ENCODE measurements at places on chromosomes 1 and 21. TPM values are rescaled to one million over a fixed set of nuclear protein-coding genes. Genes with fewer than 3 reads are reported as not detected.

DNA sequence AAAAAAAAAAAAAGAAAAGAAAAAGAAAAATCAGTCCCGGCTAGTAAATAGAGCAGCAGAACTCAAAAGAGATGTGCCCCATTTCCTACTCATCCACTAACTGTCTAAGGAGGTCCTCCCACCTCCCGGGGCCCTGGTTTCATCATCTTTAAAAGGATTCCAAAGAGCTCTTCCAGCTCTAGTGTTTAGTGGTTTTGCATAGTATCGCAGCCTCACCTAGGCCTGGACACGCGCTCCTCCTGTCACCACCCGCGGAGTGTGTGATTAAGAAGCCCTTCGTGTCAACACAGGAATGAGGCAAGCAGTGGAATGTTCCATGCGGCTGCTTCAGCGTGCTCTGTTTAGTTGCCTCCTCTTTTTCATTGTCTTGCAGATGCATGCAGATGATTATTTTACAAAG is 49.0 kb downstream of the LBR start:
- DNase-seq, result no peak

GRCh38 chr1:206664740-206665139 is 20.0 kb upstream of the MAPKAPK2 start:
- no peak for DNase-seq

DNA sequence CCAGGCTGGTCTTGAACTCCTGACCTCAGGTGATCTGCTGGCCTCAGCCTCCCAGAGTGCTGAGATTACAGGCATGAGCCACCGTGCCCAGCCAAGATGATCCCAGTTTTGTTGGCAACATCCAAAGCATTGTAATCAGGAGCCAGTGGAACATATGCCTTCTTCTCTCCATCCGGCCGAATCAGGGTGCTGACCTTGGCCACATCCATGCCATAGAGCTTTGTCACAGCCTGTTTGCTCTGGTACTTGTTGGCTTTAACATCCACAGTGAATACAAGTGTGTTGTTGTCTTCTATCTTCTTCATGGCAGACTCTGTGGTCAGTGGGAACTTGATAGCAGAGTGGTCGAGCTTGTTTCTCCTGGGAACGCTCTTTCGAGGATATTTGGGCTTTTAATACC is 17.1 kb downstream of the TNFRSF8 start:
- DNase-seq, result no peak

DNA sequence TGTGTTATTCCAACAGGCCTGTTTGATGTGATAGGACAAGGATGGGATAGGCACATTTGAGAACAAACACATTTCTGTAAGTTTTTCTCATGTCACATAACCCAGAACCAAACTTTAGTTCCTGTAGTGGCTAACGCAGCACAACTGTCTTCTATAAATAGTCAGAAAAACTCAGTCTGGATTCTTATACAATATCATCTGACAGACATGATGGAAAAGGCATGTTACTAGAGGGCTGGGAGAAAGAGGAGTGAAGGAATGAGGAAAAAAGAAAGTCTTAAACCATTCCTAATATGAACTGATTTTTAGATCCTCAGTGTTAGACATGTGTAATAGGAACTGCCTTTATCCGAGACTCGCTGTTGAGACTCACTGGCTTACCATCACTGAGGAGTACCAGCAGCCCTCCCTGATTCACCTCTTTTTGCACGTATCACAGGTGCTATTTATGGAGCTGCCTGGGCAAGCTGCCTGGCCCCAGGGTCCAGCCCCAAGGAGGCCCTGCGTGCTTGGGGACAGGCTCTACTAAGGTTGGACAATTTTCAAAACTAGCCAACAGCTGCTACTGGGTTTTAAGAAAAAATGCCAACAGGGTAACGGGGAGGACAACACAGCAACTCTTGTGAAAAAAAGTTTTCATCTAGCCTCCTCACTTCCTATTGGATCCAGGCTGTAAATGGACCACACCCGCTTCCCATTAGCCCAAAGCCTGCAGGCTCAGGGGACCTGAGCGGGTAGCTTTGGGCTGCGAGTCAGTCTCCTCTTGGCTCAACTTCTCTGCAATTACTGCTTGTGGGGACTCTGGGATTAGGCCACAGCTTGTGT is 30.7 kb upstream of the SERBP1 start:
- DNase-seq, result peak; percentile 39

GRCh38 chr1:95384567-95384966 is 150.6 kb downstream of the RWDD3 start:
- peak; percentile 62 for DNase-seq

DNA sequence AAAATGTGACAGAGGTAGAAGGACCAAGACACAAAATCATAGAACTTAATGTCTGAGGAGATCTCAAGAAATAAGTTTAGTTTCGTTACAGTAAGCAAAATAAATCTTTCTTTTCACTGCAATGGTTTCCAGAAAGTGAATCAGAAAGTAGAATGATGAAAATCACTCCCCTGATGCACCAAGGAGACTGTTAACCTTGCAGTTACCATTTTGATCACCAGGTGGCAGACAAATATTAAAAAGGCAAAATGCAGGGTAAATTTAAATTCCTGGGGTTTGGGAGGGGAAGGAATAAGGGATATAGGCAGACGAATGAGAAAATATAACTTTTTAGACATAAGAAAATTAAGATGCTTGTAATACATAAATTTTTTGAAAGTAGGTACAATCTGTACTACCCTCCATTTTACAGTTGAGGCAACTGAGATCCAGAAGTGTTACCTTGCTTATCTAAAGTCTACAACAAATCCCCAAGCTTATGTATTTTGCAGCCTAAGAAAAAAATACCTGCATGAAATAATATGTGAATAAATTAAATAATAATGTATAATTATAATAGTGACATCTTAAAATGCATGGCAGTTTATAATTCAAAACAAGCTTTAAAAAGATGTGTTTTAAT is 253.2 kb downstream of the CRB1 start:
- DNase-seq, result peak; percentile 14

DNA sequence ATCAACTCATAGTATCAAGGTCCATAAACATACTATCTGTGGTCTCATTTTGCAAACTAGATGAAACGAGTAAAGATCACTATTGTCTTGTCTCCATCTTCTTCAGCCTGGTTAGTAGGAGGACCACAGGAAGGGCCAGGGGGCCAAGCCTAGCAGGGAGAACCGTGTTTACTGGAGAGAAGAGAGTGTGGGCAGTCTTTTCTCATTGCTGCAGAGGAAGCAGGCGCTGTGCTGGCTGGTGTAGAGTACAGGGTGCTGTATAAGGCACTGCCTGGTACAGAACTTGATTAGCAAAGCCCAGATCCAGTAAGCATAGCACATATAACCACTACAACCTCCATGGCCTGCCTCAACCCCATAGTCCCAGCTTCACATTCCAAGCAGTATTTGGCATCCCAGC is 10.0 kb upstream of the B4GALT3 start:
- no peak for DNase-seq

DNA sequence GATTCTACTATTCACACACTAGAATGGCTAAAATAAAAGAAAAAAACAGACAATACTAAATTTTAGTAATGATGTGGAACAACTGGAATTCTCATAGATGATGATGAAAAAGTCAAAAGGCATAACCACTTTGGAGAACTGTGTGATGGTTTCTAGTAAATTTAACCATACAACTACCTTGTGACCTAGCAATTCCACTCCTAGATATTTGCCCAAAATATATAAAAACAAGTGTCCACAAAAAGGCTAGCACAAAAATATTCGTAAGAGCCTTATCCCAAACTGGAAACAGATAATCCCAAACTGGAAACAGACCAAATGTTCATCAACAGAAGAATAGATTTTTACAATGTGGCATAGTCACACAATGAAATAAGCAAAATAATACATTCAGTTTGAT is 67.9 kb upstream of the PGBD5 start:
- DNase-seq, result no peak

GRCh38 chr1:81126989-81127581 is 673.6 kb upstream of the ADGRL2 start:
- DNase-seq, result no peak

GRCh38 chr1:75611014-75611413 is at the start of gene SLC44A5:
TSS of gene SLC44A5 (minus strand) at chr1:75611114. CDS start at chr1:75541447, 69,667 bp downstream.
- no peak for DNase-seq

DNA sequence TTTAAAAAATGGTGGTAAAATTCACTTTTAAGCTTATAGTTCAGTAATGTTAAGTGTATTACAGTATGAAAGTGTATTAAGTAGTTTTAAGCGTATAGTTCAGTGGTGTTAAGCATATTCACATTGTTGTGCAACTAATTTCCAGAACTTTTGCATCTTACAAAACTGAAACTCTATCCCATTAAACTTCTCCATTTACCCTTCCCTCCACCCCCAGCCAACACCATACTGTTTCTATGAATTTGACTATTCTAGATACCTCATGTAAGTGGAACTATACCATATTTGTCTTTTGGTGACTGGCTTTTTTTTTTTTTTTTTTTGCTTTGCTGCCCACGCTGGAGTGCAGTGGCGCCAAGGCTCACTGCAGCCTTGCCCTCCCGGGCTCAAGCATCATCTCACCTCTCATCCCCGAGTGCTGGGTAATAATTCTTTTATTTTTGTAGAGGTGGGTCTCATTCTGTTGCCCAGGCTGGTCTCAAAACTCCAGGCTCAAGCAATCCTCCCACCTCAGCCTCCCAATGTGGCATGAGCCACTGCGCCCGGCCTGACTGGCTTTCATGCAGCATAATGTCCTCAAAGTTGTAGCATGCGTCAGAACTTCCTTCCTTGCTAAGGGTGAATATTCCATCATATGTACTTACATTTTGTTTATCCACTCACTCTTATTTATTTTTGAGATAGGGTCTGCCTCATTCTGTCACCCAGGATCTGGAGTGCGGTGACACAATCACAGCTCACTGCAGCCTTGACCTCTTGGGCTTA is 45.1 kb upstream of the BMP8B start:
- no peak for DNase-seq

- no peak for DNase-seq
These were observed 7.3 kb upstream of the RASSF5 start for GRCh38 chr1:206500046-206500445.

- DNase-seq, result no peak
These were observed 21.4 kb downstream of the SLC16A1 start for GRCh38 chr1:112934577-112934976.

GRCh38 chr1:7401814-7402547 is 369.1 kb upstream of the VAMP3 start:
- no peak for DNase-seq

DNA sequence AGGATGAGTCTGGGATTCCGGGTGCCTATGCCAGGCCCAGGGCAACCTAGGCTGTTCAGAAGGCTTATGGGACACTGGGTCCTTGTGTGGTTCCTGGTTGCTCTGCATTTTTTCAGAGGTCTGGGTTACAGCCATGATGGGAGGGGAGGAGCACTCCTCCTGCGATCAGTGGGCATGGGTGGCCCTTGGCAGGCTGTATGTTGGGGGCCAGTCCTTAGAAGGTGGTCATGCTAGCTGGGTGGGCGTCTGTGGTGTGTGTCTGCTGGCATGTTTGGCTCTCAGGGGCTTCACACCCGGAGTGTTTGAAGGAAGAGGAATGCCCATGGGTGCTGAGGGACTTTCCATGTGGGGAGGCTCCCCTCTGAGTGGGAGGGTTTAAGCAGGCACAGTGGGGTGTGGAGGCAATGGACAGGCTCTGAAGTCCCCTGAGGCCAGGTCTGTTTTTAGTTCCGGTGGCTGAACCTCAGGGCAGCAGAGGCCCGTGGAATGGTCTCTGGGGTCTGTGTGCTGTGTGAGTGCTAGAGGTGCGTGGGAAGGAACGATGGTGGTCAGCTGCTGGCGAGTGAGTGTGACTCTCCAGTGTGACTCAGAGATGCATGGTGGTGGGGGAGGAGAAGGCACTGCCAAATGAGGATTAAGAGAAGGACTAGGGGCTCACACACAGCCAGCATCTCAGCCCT is 25.3 kb downstream of the CACNA1E start:
- DNase-seq, result no peak

GRCh38 chr1:242467556-242468145 is 56.8 kb downstream of the PLD5 start:
- DNase-seq, result peak; percentile 46

GRCh38 chr1:192678099-192678498 is 42.2 kb downstream of the RGS13 start:
- no peak for DNase-seq

DNA sequence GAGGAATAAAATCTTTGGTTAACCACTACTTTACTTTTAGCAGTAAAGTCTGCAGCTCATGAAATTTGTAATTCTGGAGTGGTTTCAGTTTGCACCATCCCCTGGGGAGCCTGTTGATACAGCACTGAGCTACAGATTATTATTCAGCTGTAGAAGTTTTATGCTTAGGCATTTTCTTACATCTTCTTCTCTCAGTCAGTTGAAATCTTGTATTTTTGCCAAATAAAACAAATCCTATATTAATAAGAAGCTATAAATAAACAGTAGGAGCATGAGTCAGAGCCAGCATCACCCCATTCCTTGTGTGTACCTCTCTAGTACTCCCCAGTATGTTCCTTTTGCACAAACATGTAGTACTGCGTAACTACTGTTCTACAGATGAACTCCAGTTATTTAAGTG is 118.9 kb downstream of the ATF6 start:
- DNase-seq, result no peak

DNA sequence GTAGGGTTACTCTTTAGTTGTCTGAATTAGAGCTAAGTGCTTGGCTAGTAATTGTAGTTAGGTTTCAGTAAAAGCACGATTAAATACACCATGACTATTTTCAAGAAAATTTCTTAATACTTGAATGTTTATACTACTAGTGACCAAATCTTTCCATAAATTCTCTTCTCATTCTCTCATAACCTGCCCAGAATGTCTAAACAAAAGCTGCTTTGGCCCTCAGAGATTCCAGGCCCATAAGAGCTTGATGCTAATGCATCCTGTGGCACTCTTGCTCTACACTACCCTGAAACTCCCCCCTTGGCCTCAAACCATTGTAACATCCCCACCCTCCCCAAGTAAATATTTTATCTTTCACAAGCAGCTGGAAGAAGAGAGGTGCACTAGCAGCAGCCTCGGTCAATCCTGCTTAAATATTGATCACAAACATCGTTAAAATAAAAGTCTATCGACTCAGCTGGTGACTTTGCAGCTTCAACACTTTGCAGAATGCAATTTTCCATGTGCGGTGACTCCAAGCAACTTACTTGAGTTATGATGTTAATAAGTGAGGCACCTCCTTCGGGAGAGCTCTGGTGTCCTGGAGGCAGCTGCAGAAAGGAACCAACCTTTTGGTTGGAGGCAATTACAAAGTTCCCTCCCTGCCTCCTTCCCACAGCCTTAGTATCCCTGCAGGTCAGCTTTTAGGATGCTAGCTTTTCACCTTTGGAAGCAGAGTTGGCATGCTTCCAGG is 315.6 kb upstream of the PLXNA2 start:
- DNase-seq, result no peak

- DNase-seq, result no peak
These were observed 72.8 kb upstream of the NR5A2 start for GRCh38 chr1:199954699-199955098.

GRCh38 chr1:158089476-158089875 is 91.2 kb upstream of the CD1D start:
- no peak for DNase-seq

NUAK2 gene
- polyA plus RNA-seq, result 12.1 TPM

YOD1 gene
- 14.7 TPM for polyA plus RNA-seq

FAM43B gene
- 1.6 TPM for polyA plus RNA-seq

GJA8 gene
- 0.61 TPM for polyA plus RNA-seq

BACE2 gene
- polyA plus RNA-seq, result 27.6 TPM

LIN28A gene
- 0.12 TPM for polyA plus RNA-seq

NGF gene
- polyA plus RNA-seq, result 2.4 TPM

RGS8 gene
- polyA plus RNA-seq, result 0.07 TPM

TMEM269 gene
- polyA plus RNA-seq, result 1.0 TPM

TNFRSF18 gene
- polyA plus RNA-seq, result 1.2 TPM

All from renal pelvis (tissue), 12 donors.